HFFc6 (cell line): ENCODE measurements at places on chromosomes 4 and X.

- no peak for DNase-seq
- H3K4me3 ChIP-seq = no peak overlapping the region
- no peaks in the 10 kb centered on the region for H3K4me1 ChIP-seq
These were observed 35.0 kb upstream of the PLA2G12A start for GRCh38 chr4:109764789-109765402.

DNA sequence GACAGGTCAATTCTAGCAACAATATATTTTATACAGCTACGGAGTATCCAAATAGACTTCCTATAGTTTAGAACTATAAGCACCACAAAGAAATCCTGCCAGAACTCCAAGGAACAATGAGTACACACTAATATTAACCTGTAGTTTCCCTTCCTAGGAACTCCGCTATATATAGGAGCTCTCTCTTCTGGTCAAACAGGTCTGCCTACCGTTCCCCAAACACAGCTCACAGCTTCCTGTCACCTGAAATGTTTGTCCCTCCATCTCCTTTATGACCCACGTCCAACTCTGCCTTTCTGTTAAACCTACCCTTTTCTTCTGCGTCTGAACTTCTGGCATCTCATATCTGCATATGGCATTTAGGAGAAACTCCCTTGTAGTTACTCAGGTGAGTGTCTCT lies 10.5 kb upstream of the GJB1 start:
- peaks cover 9% of the 10 kb centered on the region for H3K4me1 ChIP-seq
- no peak for DNase-seq

- no peak overlapping the region for H3K27ac ChIP-seq
- no peak for DNase-seq
- H3K36me3 ChIP-seq = no peaks in the 10 kb centered on the region
These were observed 11.3 kb downstream of the SLC2A9 start for GRCh38 chr4:10009861-10010500.

- no peak overlapping the region for H3K27ac ChIP-seq
- no peak overlapping the region for H3K4me3 ChIP-seq
- no peak for DNase-seq
- H3K4me1 ChIP-seq = peaks cover 7% of the 10 kb centered on the region
- no peaks in the 10 kb centered on the region for H3K36me3 ChIP-seq
These were observed 86.0 kb downstream of the NDST3 start for GRCh38 chr4:118120120-118120760.

DNA sequence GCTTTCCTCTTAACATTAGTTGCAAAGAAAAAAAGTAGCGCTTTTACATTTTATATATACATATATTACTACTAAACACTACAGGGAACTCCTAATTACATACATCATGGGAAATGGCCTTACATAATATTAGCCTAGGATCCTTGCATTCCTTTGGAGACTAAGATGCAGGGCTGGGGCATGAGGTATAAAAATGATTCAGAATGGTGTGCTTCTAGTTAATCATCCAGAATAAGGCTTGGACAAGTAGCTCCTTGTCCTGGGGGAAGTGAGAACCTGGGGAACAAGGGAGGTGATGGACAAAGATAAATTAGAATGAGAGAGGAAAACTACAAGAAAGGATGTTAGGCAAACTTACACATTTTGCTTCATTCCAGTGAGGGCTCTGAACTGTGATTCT lies 3.0 kb upstream of the GUCY2F start:
- H3K27ac ChIP-seq = no peak overlapping the region
- no peaks in the 10 kb centered on the region for H3K4me1 ChIP-seq
- no peak overlapping the region for H3K4me3 ChIP-seq
- no peaks in the 10 kb centered on the region; the same call in 1 of the 2 replicates for H3K27me3 ChIP-seq

DNA sequence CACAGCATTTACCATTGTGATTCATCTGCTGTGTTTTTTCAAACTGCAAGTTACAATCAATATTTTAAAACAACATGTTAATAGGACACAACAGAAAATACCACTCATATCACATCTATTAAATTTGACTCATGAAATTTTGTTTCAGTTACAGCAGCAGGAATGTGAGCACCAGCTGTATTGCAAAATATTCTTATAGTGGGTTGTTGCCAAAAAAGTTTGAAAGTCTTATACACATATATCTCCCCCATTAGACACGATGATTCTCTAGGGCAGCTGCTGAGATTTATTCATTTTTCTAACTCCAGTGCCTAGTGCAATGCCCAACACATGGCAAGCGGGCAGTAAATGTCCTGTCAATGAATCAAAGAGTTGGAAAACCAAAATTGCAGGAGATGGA lies 26.6 kb upstream of the NKX3-2 start:
- no peak overlapping the region for H3K4me3 ChIP-seq
- DNase-seq = no peak
- peaks cover 1% of the 10 kb centered on the region; the same call in 1 of the 2 replicates for H3K27me3 ChIP-seq
- H3K4me1 ChIP-seq = no peaks in the 10 kb centered on the region

GRCh38 chrX:53073115-53073586 lies 9.0 kb upstream of the TSPYL2 start:
- peaks cover 5% of the 10 kb centered on the region for H3K36me3 ChIP-seq
- peak overlapping the region; percentile 46; the same call in 1 of the 2 replicates for H3K27ac ChIP-seq
- DNase-seq = no peak
- no peaks in the 10 kb centered on the region; the same call in 1 of the 2 replicates for H3K27me3 ChIP-seq
- peaks cover 20% of the 10 kb centered on the region for H3K4me1 ChIP-seq

DNA sequence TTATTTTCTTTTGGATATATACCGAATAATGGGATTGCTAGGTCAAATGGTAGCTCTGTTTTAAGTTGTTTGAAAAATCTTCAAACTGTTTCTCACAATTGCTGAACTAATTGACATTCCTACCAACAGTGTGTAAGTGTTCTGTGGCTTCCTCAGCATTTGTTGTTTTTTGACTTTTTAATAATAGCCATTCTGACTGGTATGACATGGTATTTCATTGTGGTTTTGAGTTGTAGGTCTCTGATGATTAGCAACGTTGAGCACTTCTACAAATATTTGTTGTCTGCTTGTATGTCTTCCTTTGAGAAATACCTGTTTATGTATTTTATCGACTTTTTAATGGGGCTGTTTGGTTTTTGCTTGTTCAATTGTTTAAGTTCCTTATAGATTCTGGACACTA lies 680.1 kb upstream of the GRIA3 start:
- DNase-seq = peak; percentile 30
- H3K27me3 ChIP-seq = no peaks in the 10 kb centered on the region
- H3K4me3 ChIP-seq = no peak overlapping the region

DNA sequence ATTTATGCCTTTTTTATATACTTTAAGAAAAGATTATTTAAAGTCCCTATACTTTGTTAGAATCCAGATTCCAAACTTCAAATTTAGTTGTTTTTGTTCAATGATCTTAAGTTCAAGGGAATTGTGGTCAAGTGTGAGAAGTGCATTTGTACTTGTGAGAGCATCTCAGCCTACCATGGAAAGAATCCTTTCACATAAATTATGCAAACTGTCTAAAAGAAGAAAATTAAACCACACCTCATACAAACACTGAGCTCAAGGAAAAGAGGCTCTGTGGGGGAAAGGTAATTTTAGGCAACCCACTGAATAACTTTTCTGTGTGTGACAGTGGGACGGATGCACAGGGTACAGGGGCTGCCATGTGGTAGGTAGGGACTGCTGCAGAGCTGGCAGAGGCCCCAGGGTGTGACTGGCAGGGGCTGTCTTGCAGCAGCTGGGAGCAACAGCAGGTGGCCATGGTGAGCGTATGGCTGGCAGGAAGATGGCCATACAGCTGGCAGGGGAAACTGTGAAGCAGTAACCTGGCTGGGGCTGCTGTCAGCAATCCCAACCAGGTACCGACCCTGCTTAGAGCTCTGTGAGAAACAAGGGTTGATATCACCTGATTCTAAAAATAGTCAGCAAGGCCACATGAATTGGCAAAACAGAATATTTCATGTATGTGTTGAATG lies 130.6 kb downstream of the UGT8 start:
- no peaks in the 10 kb centered on the region for H3K4me1 ChIP-seq
- no peak for DNase-seq
- H3K27ac ChIP-seq = no peak overlapping the region
- H3K27me3 ChIP-seq = peaks cover 3% of the 10 kb centered on the region; the same call in 1 of the 2 replicates
- no peak overlapping the region for H3K4me3 ChIP-seq

- no peak overlapping the region for H3K4me3 ChIP-seq
- no peaks in the 10 kb centered on the region for H3K4me1 ChIP-seq
- no peaks in the 10 kb centered on the region for H3K27me3 ChIP-seq
- DNase-seq = no peak
- H3K36me3 ChIP-seq = no peaks in the 10 kb centered on the region
These were observed 22.0 kb downstream of the GUCY1B1 start for GRCh38 chr4:155780775-155781174.

- no peak overlapping the region for H3K27ac ChIP-seq
- no peaks in the 10 kb centered on the region; the same call in 1 of the 2 replicates for H3K4me1 ChIP-seq
- DNase-seq = no peak
- no peaks in the 10 kb centered on the region; the same call in 1 of the 2 replicates for H3K36me3 ChIP-seq
- H3K27me3 ChIP-seq = peaks cover 2% of the 10 kb centered on the region; the same call in 1 of the 2 replicates
These were observed 162.4 kb downstream of the ASB9 start for GRCh38 chrX:15107367-15107988.

DNA sequence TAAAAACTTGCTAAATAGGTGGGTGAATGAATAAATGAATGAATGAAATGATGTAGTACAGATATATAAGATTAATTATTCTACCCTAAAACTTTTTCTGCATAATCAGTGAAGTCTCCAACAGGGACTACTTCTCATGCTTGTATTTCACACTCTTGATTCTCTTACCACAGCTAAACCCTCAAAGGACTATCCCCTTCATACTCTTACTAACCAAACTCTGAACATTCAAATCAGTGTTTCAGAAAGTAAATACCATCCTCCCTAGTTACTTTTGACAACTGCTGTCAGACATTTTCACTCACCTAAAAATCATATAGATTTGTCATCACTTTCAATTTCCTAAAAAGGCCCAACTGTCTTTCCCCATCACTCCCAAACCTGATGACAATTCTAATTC lies 234.3 kb upstream of the HHIP start:
- DNase-seq = no peak
- H3K4me3 ChIP-seq = no peak overlapping the region
- H3K27ac ChIP-seq = no peak overlapping the region
- H3K4me1 ChIP-seq = no peaks in the 10 kb centered on the region
- H3K27me3 ChIP-seq = no peaks in the 10 kb centered on the region
- no peaks in the 10 kb centered on the region for H3K36me3 ChIP-seq

- no peaks in the 10 kb centered on the region for H3K36me3 ChIP-seq
- peak overlapping the region; percentile 89 for H3K27ac ChIP-seq
- peaks cover 3% of the 10 kb centered on the region; the same call in 1 of the 2 replicates for H3K27me3 ChIP-seq
- H3K4me1 ChIP-seq = peaks cover 71% of the 10 kb centered on the region
These were observed 149.9 kb downstream of the CHIC2 start for GRCh38 chr4:53914313-53915016.

GRCh38 chr4:111433441-111433840 lies 711.8 kb upstream of the FAM241A start:
- no peak overlapping the region for H3K27ac ChIP-seq
- no peaks in the 10 kb centered on the region for H3K27me3 ChIP-seq
- no peak overlapping the region for H3K4me3 ChIP-seq
- no peaks in the 10 kb centered on the region; the same call in 1 of the 2 replicates for H3K36me3 ChIP-seq
- peaks cover 32% of the 10 kb centered on the region for H3K4me1 ChIP-seq
- no peak for DNase-seq

DNA sequence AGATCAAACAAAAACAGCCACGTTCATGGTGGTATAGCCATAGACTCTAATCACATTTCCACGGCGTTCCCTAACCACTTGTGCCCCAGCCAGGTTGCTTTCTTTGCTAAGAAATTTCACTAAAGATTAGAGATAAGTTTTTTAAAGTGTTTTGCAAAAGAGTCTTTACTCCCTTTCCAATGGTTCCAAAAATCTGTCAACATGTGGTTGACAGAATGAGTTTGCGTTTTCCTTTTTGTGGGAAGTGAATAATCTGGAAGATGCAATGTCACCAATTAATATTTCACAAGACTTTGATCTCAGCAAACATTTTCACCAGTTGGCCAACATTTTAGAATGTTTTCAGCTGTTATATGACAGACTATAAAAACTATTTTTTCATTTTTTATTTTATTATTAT lies 35.3 kb downstream of the CXCL1 start:
- H3K36me3 ChIP-seq = no peaks in the 10 kb centered on the region
- H3K4me1 ChIP-seq = peaks cover 33% of the 10 kb centered on the region
- DNase-seq = no peak
- no peak overlapping the region; the same call in 1 of the 2 replicates for H3K27ac ChIP-seq
- no peak overlapping the region for H3K4me3 ChIP-seq
- peaks cover 2% of the 10 kb centered on the region; the same call in 1 of the 2 replicates for H3K27me3 ChIP-seq

DNA sequence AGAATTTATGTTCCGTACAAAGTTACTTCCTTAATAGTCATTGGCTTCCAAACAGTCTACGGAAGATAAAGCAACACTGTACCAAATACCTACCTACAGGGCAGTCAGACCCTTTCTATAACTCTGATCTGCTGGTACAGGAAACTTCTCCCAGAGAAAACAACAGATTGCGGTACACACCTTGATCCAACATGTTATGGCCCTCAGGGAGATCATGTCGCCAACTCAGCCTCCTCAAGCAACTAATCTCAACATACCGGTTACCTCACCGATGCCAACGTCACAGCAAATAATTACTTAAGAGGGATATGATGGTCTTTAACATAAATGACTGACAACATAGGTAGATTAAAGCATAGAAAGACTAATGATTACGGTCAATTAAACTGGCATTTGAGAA lies 70.4 kb downstream of the RFC1 start:
- H3K4me1 ChIP-seq = no peaks in the 10 kb centered on the region
- DNase-seq = no peak
- no peak overlapping the region for H3K4me3 ChIP-seq
- H3K27ac ChIP-seq = no peak overlapping the region
- peaks cover 54% of the 10 kb centered on the region for H3K36me3 ChIP-seq
